Activated CD4-positive, alpha-beta T cell treated with anti-CD3 and anti-CD28 coated beads, Interleukin-2, amount 10 ng/mL, durations not matched to agents 7 days and 5 days (primary cell): ENCODE measurements at places on chromosomes 2 and 18. TPM values are rescaled to one million over a fixed set of nuclear protein-coding genes. Genes with fewer than 3 reads are reported as not detected.

Gene ALPI
- not detected for total RNA-seq

Gene SERPINB4
- total RNA-seq: not detected

Gene ADD2
- total RNA-seq: 19.5 TPM

Gene TEX44
- not detected for total RNA-seq

Gene TMEM37
- not detected for total RNA-seq

GRCh38 chr18:22337833-22338232, 79.9 kb downstream of the CTAGE1 start:
- H3K36me3 ChIP-seq: no peaks in the 10 kb centered on the region
- DNase-seq: no peak
- no peaks in the 10 kb centered on the region for H3K27me3 ChIP-seq
- H3K27ac ChIP-seq: no peak overlapping the region

DNA sequence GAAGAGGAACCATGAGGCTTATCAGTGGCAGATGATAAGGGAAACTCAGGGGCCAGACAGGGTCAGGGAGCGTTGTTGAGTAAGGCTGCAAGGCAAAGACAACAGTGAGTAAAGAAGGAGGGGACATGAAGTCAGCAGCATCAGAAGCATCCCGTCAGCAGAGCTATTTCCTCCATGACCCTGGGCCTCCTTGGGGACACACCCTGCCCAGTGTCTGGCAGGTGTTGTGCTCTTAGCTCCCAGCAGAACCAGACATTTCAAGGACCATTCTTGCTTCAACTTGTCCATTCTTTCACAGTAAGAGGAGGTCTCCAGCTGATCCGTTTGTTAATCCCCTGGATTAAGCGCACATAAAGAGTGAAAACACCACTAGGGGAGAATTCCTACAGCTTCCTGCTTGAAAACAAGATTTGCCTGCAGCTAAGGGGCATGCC, 88.7 kb upstream of the MEIS1 start:
- H3K4me3 ChIP-seq: no peak overlapping the region
- H3K36me3 ChIP-seq: no peaks in the 10 kb centered on the region
- no peaks in the 10 kb centered on the region for H3K27me3 ChIP-seq
- no peaks in the 10 kb centered on the region for H3K4me1 ChIP-seq
- DNase-seq: no peak

DNA sequence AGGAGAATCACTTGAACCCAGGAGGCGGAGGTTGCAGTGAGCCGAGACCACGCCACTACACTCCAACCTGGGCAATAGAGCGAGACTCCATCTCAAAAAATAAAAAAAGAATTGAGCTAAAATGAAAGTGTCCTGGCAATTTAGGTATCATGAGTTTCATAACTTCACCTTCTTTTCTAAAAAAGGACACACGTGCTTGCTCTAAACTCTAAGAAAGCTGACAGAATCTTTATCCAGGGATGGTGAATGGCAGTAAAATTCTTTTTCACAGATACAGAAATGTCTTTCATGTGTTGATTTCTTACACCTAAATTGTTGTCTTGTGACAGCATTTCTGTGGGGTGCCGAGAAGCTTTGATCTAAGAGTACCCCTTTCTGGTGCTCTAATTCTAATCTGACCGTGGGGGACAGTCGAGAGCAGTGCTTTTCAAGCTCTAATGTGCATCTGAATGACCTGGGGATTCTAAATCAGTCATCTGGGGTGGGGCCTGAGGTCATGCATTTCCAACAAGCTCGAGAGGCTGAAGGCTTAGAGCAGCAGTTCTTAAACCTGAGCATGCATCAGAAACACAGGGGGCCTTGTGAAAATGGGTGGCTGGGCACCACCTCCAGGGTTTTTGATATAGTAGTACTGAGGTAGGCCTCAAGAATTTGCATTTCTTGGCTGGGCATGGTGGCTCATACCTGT, 42.1 kb upstream of the REL start:
- H3K27ac ChIP-seq: no peak overlapping the region
- no peaks in the 10 kb centered on the region for H3K36me3 ChIP-seq
- H3K4me3 ChIP-seq: no peak overlapping the region

DNA sequence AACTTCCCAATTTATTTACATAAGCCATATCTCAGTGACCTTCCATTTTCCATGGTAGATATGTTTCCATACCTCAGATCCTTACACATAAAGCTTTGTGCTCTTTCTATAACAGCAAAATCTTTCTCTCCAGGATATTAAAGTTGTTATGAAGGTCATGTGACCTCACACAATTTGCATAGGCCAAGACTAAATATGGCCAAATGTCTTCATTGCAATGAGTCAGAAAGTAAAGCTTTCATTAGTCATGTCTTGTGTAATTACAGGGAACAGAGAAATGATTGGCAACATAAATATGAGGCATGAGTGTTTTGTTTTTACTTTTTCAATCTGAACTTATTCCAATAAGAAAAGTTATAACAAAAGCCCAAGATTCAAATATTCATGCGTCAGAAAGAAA, 243.5 kb downstream of the ASXL3 start:
- H3K27ac ChIP-seq: no peak overlapping the region
- no peak for DNase-seq
- no peaks in the 10 kb centered on the region for H3K36me3 ChIP-seq
- no peaks in the 10 kb centered on the region for H3K27me3 ChIP-seq
- H3K4me3 ChIP-seq: no peak overlapping the region
- no peaks in the 10 kb centered on the region for H3K4me1 ChIP-seq

DNA sequence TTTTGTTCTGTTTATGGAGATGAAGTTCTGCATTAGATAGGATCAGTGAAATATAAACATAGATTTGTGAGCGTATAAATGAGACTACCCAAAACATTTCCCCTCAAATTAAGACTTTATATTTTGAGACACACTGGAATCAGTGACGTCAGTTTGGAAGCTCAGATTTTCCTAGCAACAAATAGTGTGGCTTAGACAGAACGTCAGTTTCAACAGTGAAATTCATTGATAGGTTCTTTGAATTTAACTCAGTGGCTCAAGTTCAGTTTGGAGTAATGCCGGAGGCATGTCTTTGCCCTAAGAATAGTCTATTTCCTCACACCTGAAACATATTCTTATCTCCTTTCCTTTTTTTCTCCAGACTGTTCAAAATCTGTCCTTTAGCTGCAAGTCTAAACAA, 113.6 kb upstream of the ARHGAP15 start:
- no peak overlapping the region for H3K4me3 ChIP-seq
- H3K36me3 ChIP-seq: no peaks in the 10 kb centered on the region
- no peak for DNase-seq
- peaks cover 24% of the 10 kb centered on the region for H3K27me3 ChIP-seq
- no peak overlapping the region for H3K27ac ChIP-seq
- H3K4me1 ChIP-seq: no peaks in the 10 kb centered on the region

DNA sequence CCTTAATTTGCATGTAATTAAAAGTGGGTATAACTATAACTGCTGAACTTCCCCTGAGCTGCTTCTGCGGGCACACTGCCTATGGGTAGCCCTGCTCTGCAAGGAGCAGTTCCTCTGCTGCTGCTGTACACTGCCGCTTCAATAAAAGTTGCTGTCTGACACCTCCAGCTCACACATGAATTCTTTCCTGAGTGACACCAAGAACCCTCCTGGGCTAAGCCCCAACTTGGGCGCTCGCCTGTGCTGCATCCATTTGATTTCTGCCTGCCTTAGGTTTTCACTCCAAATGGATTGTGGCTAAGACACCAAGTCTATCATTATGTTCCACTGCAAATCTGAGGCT, 215.7 kb downstream of the ANAPC1 start:
- H3K4me1 ChIP-seq: peaks cover 5% of the 10 kb centered on the region
- DNase-seq: no peak
- no peak overlapping the region for H3K27ac ChIP-seq
- H3K27me3 ChIP-seq: peaks cover 8% of the 10 kb centered on the region

DNA sequence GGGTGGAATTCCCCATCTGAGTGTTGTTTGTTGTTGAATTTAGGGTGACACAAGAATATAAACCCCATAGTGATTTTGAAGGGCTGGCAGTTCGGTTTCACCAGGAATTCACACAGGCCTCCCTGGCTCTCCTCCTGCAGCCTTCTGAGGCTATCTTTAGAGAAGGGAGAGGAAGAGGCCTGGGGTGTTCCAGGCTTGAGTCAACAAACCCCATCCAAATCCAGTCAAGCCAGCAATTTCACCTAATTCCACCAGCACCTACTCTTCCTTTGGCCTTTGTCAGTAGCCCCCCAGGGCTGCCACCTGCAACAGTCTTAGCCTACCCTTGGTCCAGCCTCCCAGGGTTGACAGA, 32.0 kb downstream of the MARCHF4 start:
- no peaks in the 10 kb centered on the region for H3K4me1 ChIP-seq
- H3K4me3 ChIP-seq: no peak overlapping the region
- H3K27me3 ChIP-seq: peaks cover 12% of the 10 kb centered on the region
- no peak for DNase-seq
- H3K27ac ChIP-seq: no peak overlapping the region

DNA sequence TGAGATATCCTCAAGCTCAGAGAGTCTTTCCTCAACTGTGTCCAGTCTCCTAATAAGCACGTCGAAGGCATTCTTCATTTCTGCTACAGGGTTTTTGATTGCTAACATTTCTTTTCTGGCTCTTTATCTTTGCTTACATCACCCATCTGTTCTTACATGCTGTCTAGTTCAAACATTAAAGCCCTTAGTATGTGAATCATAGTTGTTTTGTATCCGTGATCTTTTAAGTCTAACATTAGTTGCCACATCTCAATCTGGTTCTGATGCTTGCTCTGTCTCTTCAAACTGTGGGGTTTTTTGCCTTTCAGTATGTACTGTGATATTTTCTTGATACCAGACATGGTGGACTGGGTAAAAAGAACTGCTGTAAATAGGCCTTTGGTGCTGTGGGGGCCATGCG, 235.2 kb downstream of the SH3RF3 start:
- H3K4me1 ChIP-seq: no peaks in the 10 kb centered on the region
- DNase-seq: no peak
- H3K27me3 ChIP-seq: peaks cover 9% of the 10 kb centered on the region
- no peaks in the 10 kb centered on the region for H3K36me3 ChIP-seq

DNA sequence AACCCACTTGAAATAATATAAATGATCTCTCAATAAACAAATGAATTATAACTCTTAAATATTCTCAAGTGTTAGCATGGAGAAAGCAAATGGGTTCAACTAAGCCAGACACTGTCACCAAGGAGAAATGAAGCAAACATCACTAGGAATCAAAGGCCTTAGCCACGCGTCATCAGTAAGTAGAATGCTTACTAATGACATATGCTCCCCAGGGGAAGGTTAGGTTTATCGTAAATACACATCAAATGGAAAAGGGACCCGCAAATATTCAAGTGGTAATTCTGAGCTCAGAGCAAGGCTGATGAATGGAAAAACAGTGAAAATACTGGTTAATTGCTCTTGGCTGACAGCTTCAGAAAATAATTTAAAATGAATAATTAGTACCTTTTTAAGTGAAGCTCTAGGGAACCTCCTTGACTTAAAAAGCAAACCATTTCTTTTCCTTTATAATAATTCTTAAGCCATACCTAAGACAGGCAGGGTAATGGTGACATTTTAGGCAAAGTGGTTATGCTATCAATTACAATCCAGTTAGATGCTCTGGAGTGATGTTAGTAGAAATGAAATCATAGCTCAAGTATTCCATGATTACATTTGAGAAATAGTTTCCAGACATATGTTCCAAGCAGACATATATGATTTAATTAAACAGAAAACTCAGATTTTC, 101.5 kb downstream of the ALPK2 start:
- no peaks in the 10 kb centered on the region for H3K36me3 ChIP-seq
- no peak for DNase-seq
- peaks cover 19% of the 10 kb centered on the region for H3K27me3 ChIP-seq
- peaks cover 6% of the 10 kb centered on the region for H3K4me1 ChIP-seq
- H3K4me3 ChIP-seq: no peak overlapping the region

- peaks cover 2% of the 10 kb centered on the region for H3K27me3 ChIP-seq
- no peaks in the 10 kb centered on the region for H3K36me3 ChIP-seq
- H3K27ac ChIP-seq: no peak overlapping the region
- no peak overlapping the region for H3K4me3 ChIP-seq
Measured at GRCh38 chr2:170339750-170340692, 162.1 kb downstream of the MYO3B start.

GRCh38 chr2:209960045-209960444, 42.4 kb upstream of the RPE start:
- H3K4me3 ChIP-seq: no peak overlapping the region
- peaks cover 13% of the 10 kb centered on the region for H3K27me3 ChIP-seq
- DNase-seq: no peak
- H3K36me3 ChIP-seq: no peaks in the 10 kb centered on the region
